Activated T-helper 1 cell treated with anti-CD3 and anti-CD28 coated beads, Interleukin-2, amount 50 U/mL, for 16 hours (primary cell): ENCODE measurements at places on chromosomes 5 and 9.
A peak's percentile ranks its signal among the peaks of the same experiment; 100 is the strongest.

GRCh38 chr5:132447196-132447595, 43.4 kb downstream of the IRF1 start:
- no peak for DNase-seq

DNA sequence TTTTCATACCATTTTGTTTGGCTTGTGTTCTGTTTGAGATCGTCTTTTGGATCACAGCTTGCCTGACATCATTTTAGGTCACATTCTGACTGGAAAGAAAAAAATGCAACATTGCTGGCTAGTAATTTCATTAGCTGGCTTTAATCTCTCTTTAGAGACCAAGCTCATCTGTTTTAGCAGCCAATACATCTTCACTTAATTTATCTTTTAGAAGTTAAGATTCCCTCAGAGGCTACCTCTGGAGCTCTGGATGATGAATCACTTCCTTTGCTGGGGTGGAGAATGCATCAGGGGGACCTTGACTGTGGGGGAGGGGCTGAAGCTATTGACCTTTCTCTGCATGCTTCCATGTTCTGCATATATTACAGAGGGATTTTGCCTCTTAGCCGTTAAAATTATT, 181.5 kb upstream of the OTULINL start:
- no peak for DNase-seq

GRCh38 chr9:91423785-91424402, at the start of gene NFIL3:
Gene NFIL3, minus strand, starts transcription at chr9:91423832. Its CDS starts 13,098 bp downstream, at chr9:91410734.
- peak; percentile 22 for DNase-seq

DNA sequence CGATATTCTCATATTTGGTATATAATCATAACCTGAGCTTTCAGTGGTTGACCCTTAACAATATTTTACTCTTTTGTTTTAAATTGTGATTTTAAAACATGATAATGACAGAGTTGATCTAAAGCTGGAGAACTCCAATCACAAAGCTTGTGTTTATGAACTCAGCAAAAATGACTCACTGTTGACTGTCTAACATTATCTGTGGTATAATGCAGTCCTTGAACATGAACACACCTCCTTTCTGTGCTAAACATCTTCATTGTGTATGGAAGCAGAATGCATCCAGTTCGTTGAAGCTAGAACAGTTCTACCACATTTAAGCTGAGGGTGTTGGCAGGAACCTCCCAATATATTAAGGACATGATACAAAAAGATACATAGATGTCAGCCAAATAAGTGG, 1030.2 kb upstream of the SEMA6A start:
- no peak for DNase-seq

- DNase-seq = no peak
Measured at GRCh38 chr9:121714075-121714705, 62.8 kb downstream of the DAB2IP start.

DNA sequence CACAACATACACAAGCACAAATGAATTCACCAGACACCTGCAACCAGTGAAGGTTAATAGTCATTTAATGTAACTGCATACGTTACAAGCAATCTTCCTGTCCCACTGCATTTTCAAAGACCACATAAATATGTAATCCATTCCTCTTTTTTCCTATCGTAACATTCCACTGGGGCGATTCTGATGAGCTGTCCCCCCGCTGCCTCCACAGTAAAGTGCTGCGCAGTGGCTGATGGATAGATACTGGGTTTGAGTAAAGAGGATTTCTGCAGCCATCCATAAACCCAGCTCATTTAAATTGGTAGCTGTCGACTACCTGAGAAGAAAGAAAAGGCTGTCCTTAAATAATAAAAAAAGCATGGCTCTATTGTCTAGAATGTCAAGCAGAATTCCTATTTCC, 181.1 kb downstream of the SPOCK1 start:
- no peak for DNase-seq

- no peak for DNase-seq
Measured at GRCh38 chr5:103901885-103902284, 339.3 kb upstream of the NUDT12 start.

DNA sequence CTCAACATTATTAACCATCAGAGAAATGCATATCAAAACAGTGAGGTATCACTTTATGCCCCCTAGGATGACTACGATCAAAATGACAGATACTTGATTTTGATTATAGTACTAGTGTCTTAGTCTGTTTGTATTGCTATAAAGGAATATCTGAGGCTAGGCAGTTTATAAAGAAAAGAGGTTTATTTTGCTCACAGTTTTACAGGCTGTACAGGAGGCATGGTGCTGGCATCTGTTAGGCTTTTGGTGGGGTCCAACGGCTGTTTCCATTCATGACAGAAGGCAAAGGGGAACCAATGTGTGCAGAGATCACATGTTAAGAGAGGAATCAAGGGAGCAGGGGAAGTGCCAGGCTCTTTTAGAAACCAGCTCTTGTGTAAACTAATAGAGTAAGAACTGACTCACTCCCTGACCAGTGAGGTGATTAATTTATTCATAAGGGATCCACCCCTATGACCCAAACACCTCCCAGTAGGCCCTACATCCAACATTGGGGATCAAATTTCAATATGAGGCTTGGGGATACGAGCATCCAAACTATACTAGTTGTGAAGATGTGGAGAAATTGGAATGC, 16.0 kb upstream of the AFF4 start:
- no peak for DNase-seq

DNA sequence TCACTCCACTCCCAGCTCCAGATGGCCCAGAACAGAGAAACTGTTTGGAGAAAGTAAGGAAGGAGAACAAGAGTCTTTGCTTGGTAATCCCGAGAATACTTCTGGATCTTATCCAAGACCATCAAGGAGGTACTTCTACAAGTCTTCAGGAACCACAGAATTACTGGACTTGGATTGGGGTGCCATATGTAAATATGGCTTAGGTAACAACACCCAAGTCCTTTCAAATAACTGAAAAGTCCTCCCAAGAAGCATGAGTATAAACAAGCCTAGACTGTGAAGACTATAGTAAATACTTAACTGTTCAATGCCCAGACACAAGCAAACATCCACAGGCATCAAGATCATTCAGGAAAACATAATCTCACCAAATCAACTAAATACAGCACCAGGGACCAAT, 170.0 kb downstream of the MCTP1 start:
- no peak for DNase-seq

DNA sequence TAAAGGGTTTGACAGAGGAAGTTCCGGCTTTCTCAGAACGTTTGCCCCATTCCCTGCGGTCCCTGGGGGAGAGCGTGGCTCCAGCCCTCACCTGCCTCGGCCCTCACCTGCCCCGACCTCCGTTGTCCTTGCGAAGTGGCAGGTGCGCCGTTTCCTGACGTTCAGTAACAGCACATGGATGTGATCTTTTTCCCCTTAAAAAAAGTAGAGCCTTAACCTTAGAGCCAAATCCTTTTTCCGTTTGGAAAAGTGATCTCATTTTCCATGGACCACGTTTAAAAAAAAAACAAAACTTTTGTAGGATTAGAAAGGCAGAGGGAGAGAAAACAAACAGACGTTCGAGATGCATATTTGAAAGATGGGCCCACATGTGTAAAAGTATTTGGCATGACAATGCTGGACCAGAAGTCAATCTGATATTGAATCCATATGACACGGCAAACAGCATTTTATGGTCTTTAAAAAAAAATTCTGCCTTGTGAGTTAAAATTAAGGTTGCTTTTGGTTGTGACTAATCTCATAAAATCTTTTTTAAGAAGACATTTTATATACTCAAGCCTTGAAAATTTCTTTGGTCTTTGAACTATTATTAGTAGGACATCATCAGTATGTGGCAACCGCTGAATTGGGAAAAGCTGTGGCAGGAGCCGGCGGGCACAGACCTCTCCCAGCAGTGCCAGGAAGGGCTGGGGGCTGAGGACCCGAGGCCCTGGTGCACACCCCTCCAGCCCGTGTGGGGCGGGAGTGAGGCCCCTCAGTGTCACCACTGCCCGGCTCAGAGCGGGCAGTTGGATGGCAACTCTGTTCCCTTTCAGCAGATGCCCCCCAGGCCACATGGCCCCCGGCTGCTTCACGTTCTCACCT, 42.5 kb upstream of the EXOC3 start:
- DNase-seq = no peak

DNA sequence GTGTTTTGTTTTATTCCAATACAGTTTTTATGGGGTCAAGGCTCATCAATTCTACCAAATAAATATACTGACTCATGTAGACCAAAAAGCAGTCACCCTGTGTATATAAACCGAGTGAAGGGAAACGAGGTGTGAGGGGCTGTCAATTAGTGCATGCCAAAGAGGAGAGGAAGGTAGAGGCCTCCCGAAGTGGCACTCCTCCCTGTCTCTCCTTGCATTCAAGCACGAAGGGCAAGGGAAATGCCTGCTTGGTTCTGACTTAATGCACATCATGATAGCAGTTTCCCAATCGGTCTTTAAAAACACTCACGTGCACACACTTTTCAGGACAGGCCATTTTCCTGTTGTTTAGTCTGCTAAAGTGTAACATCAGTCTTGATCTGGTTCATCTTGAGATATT, 125.6 kb upstream of the SLCO6A1 start:
- DNase-seq = no peak

DNA sequence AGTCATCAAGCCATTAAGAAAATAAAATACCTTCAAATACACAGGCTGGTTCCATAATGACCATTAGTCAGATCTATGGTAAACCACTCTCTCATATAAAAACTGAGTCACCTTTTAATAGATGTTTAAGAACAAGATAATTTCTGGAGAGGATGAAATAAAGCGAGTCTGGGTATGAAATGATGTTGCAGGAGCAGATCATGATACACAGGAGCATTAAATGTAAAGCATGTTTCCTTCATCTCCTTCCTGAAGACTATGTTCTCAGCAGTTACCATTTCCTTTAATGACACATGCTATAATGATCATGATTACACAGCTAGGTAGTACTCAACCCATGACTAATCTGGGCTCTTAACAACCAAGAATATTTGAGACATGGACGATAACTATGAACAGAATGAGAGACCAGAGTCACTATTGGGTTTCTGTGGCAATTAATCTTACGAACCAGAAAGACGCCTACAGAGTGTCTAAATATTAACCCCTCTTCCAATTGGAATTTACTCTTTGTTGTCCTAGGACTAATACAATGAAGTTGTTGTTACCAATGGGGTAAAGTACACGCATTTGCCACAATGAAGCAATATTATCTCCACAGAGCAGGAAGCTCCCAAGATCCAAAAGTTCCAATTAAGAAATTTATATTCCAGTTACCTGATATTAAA, 105.6 kb downstream of the NR6A1 start:
- no peak for DNase-seq

DNA sequence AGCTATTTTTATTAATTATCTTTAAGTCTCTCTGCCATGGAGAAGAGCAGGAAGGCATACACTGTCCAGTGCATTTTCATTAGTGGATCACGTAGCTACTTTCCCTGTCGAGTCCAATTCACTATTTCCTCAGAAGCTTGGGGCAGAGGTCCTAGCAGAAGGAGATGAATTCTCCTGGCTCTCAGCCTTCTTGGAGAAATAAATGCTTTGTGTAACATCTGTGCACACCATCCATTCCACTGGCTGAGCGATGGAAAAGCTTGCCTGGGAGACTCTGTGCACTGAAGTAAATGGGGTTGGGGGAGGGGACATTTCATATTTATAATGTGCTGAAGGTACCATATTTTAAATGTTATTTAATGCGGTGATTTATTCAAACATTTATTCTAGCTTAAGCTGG, 23.4 kb downstream of the PROP1 start:
- DNase-seq = no peak

- no peak for DNase-seq
Measured at GRCh38 chr5:154005648-154006047, 33.1 kb downstream of the FAM114A2 start.

- DNase-seq = no peak
Measured at GRCh38 chr5:40550481-40550880, 129.2 kb upstream of the PTGER4 start.

- no peak for DNase-seq
Measured at GRCh38 chr5:160604484-160604883, 182.8 kb downstream of the PTTG1 start.

DNA sequence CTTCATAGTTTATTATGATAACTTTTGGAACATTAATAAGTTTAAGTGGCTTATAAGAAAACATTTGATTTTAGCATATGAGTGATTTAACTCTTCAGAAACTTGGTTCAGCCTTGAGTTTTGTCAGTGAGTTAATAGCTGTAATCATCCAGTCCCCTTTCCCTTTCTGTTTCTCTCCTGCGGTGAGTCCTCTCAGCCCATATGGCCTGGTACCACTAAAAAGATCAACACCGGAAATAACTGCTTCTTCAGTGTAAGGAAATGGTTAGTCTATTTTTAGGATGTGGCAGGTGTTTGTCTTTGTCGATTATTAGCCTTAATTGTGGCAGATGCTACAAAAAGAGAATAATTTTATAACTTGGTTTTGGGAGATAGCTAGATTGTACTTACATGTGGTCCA, 120.2 kb upstream of the GRHPR start:
- no peak for DNase-seq

DNA sequence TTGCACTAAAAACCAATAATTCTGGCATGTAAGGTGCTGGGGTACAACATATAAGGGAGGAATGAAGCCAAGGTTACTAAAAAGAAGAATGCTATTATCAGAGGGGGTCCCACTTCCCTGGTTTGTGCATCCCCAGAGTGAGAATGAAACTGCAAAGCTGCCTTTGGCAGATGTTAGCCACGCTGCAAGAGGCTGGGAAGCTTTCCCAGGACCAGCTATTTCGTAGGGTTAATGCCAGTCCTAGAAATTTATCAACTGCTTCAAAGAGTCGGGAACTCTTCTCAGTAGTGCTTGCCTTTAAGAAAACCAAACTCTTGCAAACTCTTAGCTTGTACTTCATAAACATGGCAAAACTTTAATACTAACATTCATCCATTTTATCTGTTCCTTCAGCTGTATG, 87.5 kb upstream of the NR5A1 start:
- DNase-seq = no peak

- no peak for DNase-seq
Measured at GRCh38 chr5:98206566-98206965, 566.9 kb upstream of the RGMB start.

DNA sequence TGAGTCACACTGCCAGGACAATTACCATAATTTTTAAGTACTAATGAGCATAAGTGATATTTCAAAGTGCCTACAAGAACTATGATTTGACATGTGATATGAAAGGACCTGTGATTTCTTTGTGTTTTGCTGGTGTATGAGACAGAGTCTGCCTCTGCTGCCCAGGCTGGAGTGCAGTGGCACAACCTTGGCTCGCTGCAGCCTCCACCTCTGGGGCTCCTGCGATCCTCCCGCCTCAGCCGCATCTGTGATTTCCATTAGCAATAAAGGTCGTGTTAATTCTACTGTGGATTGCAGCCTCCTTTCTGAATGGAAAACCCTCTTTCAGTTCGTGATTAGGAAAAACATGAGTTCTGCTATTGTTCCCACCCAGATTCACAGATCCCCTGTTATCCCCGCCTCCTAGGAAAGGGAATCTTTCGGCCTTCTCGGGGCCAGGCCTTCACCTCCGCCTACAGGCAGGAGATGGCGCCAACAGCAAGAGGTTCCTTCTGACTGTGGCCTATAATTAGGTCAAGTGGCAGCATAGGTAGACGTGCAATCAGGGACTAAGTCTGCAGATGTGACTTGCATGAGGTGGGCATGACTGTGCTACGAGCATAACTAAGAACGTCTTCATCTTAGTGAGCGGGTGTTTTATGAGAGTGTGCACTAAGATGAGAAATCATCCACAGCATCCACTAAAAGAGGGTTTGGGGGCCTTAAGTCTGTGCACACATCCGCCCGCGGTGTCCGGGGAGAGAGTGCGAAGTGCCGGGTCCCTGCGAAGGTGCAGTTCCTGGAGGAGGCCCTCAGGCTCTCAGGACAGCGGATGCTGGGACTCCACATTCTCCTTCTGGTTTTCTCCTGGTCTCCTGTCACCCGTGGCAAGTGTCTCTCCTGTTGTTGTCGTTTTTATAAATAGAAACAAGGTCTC, 23.1 kb downstream of the TRIM7 start:
- DNase-seq = no peak
